CMK (cell line): ENCODE measurements at places on chromosomes 5 and 9.

DNA sequence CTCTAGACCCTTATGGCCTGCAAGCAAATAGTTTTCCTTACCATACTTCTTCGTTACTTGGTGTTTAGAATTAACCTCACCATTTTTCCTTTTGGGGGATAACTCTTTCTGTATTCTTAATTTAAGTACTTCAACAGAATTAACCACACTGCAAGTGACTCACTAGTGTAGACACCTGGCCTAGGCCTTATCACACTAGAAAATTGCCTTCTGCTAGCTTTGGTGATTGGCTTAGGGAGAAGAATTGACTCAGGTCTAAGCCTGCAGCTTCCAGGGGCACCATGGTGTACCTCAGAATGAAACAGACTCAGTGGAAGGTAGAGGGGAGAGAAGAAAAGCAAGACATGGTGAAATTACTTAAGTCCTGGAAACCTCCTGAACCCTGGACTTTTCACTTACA is 112.8 kb upstream of the HMHB1 start:
- no peak for DNase-seq

DNA sequence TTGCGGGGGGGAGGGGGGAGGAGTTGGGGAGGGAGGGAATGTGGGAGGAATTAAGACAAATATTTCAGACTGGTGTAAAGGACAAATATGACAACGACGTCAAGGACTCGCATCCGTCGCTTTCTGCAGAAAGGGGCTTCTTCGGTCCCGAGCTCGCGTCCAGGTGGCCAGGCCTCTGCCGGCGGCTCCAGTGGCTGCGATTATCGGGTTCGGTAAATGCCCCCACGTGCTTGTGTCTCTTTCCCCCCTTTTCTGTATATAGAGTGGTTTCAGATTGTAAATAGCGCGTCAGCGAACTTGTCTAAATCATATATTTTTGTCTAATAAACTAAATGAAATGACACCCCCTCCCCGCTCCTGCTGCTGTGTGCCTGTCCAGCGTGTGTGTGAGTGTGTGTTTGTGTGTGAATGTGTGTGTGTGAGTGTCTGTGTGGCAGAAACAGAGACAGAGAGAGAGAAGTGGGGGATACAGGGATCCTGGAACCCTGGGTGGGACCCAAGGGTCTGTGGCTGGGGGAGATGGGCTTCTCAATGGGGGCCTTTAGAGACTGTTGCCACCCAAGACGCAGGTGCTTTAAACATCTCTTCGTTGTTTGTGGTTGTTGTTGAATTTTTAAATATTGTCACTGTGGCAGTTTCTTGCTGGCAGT is 5.6 kb downstream of the IRX1 start:
- no peak for DNase-seq

DNA sequence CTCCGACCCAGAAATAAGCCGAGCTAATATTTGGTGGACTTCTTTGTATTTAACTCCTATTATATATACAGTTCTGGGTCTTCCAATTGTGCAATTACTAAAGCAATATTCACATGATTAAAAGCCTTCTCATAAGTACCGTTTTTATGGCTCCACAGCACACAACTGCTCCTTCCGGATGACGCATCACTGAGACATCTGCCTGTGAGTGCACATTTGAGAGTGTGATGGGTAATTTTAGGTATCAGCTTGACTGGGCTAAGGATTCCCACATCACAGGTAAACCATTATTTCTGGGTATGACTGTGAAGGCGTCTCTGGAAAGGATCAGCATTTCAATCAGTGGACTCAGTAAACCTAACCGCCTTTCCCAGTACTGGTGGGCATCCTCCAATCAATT is 77.5 kb upstream of the SYK start:
- no peak for DNase-seq

GRCh38 chr5:10550222-10550995 is 13.5 kb upstream of the ANKRD33B start:
- DNase-seq, result no peak
